ENCODE measurements at places on chromosomes 4 and X.

DNA sequence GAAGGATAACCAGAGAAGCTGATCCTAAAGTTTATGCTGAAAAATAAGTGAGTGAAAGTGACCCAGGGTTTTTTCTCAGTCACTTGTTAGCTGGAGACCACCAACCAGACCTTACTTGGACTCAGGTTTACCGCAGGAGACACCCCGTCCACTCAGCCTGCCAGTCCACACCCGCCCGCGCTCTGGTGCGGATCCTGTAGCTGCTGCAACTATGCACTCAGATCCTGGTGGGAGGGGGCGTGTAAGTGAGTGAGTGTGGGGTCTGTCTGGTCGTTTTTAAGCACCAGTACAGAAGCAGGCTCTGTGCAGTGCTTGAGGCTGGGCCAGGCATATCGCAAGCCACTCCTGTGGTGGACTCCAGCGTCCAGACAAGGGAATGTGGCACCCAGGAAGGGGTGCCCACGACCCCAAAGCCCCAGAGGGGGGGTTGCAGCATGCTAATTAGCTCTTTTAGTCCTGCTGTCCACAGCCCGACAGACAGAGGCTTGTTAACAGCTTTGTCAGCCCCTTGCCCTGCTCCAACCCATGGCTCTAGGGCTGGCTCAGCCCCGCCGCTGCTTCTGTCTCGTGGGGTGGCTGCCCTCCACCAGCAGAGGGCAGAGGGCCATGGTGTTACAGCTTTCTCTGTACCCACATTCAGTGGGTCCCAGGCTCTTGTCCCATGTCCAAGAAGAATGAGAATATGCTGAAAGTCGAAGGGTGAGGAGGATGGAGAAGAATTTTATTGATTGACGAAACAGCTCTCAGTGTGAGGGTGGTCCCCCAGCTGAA, 40.4 kb upstream of the PPP1R2C start:
- DNase-seq: no peak

DNA sequence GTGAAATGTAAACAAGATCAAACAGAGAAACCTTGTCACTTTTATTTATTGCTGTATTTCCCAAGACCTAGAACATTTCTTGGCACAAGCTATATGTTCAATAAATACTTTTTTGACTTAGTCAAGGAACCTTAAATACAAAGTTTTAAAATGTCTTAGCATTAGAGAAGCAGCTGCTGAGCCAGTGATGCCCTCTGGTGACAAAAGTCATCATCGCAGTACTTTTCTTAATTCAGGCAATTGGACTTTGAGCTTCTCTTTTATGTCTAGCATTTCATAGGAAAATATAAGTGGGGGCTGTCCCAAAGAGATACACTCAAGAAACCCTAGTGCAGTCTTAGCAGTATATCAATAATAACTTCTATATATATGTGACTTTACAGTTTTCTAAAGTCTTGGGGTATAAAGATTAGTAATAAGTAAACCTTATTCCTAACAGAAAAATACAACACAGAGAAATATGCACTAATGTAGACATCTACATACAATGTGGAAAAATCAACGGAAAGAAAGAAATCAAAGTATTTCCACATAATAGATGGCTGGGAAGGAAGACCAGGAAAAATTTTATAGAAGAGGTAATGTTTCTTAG, 118.4 kb downstream of the DTHD1 start:
- DNase-seq: peak; percentile 20

DNA sequence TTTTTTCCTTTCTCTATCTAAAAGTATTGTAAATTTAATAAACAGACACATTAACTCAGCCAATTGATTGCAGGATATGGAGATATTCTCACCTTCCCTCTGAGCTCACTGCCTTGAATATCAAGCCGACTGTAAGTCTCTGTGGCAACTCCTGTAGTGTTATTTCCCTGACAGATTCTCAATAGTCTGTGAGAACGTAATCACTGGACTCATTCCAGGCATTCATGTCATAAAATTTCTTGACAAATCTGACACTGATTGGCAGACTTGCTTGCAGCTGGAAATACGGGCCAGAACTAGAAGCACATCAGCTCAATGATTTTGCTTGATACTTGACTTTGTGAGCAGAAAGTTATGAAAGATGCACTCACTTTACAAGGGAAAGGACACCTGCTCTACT, 29.6 kb downstream of the FAM47B start:
- no peak for DNase-seq

DNA sequence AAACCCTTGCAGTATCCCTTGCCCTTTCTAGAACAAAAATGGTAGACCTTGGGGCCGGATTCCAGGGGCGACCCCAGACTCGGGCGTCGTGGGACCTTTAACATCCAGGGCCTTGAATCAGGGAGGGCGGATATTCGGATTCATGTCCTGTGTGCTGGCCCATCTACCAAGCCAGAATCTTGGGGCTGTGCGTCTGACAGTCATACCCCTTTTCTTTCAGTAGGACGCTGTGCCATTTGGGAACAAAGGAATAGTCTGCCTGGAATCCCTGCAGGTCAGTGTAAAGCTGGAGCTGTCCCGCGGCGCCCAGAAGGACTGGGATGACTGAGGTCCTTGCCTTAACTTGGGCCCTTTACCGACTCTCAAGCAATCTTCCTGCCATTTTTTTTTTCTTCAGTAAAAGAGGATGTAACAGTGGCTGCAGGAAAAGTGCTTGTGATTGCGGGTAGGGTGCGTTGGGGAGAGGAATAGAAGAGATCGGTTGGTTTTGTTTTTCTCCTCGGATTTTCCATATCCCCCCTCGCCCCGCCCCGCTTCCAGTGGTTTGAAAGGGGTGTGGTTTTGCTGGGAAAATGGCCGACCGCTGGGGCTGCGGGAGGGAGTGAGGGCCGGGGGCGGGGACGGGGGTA, 518 bp downstream of the ARMCX1 start:
- DNase-seq: no peak

DNA sequence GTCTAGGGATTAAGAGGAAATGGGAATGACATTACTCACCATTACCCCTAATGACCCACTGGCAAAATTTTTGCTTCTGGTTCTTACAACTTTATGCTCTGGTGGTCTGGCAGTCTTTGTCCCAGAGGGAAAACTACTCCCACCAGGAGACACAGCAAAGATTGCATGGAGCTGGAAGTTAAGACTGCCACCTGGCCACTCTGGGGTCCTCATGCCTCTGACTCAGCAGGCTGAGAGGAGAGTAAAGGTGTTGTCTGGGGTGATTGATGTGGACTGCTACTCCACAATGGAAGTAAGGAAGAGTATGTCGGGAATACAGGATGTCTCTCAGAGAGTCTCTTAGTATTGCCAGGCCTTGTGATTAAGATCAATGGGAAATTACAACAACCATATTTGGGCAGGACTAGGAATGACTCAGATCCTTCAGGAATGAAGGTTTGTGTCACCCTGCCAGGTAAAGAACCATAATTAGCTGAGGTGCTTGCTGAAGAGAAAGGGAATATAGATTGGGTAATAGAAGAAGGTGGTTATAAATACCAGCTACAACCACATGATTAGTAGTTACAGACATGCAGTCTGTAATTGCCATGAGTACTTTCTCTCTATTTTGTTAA, 215.5 kb downstream of the GPAT3 start:
- DNase-seq: no peak

DNA sequence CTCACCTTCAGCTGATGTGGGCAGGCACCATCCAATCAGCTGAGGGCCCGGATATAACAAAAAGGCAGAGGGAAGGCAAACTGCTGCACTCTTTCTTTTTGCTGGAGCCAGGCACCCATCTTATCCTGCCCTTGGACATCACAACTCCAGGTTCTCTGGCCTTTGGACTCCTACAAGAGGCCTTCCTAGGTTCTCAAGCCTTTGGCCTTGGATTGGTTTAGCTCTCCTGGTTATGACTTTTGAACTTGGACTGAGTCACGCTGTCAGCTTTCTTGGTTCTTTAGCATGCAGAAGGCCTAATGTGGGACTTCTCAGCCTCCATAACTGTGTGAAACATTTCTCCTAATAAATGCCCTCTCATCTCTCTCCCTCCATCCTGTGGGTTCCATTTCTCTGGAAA, 23.0 kb upstream of the N4BP2 start:
- DNase-seq: no peak

GRCh38 chrX:108199691-108200090, 108.1 kb downstream of the ATG4A start:
- no peak for DNase-seq

DNA sequence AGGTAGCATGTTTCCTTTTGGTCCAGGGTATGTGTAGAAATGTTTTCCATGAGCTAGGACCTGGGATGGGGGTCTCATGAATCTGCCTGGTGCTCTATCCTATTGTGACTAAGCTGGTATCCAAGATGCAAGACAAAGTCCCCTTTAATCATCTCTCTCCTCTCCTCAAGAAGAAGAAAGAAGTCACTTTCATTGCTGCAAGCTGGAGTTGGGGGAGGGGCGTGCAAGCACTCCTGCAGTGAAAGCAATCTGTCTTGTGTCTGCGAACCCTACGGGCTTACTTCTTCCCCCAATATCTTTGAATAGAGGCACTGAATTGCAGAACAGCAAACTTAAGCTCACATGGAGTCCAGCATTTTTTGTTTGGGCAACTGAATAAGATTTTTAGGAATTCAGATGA, 27.2 kb upstream of the GRPR start:
- no peak for DNase-seq

DNA sequence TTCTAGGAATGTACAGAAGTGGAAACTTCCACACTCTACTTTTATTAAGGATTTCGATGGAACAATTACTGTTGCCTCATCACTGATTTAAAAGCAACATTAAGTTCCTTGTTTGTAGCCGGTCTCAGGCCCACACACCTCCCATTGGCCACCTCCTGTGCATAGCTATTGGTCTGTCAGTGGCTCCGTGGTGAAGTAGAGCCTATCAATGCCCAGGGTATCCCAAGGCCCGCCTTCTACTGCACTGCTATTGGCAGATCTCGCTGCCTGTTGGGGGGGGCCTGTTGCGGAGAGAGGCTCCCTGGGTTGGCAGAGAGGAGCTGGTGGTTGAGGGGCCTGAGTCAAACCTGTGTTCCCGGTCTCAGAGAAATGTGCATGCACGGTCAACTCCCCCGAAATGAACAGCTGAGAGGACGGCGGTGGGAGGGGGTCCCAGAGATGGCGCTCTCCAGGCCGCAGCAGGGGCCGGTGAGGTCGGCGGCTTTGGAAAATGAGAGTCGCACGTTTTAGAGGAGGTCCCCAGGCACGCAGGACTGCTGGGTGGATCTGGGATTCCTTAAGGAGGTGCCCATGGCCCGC, 4.9 kb upstream of the ARAF start:
- DNase-seq: peak; percentile 66

DNA sequence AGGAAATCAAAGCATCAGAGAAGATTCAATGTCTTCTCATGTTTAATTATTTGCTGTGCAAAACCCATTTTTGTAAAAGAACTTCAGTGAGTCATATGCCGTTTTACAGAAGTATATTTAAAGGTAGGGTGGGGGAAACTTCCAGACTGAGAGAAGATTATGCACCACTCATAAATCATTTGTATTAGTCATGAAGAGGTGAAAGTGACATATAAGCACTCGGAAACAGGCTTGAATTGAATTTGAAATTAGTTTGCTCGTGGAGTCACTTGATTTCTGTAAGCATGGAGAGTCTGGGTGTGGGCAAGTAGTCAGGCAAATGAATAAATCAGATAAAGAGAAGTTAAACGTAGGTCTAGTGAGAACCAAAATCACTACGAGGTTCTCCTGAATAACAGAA, 335.1 kb downstream of the ANK2 start:
- DNase-seq: no peak

GRCh38 chr4:3307060-3307459, 14.2 kb downstream of the RGS12 start:
- DNase-seq: no peak

DNA sequence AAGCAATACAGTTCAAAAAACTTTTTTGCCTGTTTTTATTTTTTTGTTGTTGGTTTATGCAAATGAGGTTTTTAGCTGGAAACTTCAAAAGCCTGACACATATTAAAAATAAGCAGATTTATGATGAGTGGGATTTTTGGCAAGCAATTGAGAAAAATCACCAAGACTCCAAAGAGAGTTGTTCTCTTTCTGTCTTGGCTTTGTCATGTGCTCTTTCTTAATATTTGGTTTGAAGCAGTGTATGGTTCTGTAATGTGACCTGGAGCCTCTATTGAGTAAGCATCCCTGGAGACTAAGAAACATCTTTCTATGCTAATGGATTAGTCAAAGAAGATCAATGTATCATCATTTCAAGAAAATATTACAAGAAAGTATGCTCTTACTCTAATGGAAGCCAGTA, 11.7 kb downstream of the TRIM2 start:
- DNase-seq: no peak

All from GM06990 (cell line).